ENCODE measurements at places on chromosomes 7 and 10. TPM values are rescaled to one million over a fixed set of nuclear protein-coding genes. Genes with fewer than 3 reads are reported as not detected.

Gene MEOX2
- total RNA-seq: not detected

Gene CCDC172
- total RNA-seq: 1.0 TPM

Gene OR2A5
- total RNA-seq: not detected

Gene SFRP5
- 1.9 TPM for total RNA-seq

Gene ASB10
- total RNA-seq: not detected

Gene CDK14
- 28.6 TPM for total RNA-seq

Gene CYP2C18
- total RNA-seq: not detected

Gene TSPAN15
- 5.0 TPM for total RNA-seq

Gene AQP1
- not detected for total RNA-seq
